ENCODE measurements at places on chromosomes 2 and 18.

GRCh38 chr2:211204456-211204855 is 648.1 kb downstream of the CPS1 start:
- H3K27me3 ChIP-seq, result no peaks in the 10 kb centered on the region
- H3K27ac ChIP-seq, result no peak overlapping the region
- H3K4me1 ChIP-seq, result no peaks in the 10 kb centered on the region
- H3K4me3 ChIP-seq, result no peak overlapping the region
- H3K36me3 ChIP-seq, result no peaks in the 10 kb centered on the region
- no peak for DNase-seq

- H3K4me1 ChIP-seq, result peaks cover 5% of the 10 kb centered on the region
- no peaks in the 10 kb centered on the region for H3K36me3 ChIP-seq
- H3K27me3 ChIP-seq, result peaks cover 62% of the 10 kb centered on the region
- H3K4me3 ChIP-seq, result no peak overlapping the region
These were observed 137.4 kb downstream of the INHBB start for GRCh38 chr2:120483355-120483754.

- H3K27me3 ChIP-seq, result no peaks in the 10 kb centered on the region
- H3K27ac ChIP-seq, result no peak overlapping the region
- no peaks in the 10 kb centered on the region for H3K36me3 ChIP-seq
- DNase-seq, result no peak
- peaks cover 17% of the 10 kb centered on the region for H3K4me1 ChIP-seq
- no peak overlapping the region for H3K4me3 ChIP-seq
These were observed 154.8 kb downstream of the COL6A3 start for GRCh38 chr2:237259201-237259600.

DNA sequence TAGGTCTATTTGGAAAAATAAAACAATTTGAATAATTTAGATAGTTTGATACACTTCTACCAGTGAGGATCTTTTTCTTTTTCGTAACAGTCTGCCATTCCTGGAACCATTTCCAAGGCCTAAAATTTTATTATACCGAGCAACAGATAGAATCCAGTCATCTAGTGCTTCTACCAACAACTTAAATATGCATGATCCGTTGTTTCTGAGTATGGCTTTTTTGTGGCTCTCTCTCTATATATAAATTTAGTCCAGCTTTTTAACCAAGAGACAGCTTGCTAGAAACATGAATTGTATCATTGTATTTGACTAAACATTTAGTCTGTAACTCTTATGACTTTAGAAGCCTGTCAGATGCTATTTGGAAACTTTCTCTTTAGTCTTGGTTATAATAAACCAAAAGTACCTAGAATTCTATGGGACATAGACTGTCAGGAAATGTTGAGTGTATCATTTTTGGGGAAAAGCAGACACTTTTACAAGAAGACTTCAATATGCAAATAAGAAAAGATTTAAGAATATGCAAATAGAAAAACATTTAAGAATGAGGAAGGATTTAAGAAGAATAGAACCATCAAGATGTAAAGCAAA is 161.4 kb downstream of the ZEB2 start:
- DNase-seq, result no peak
- H3K36me3 ChIP-seq, result no peaks in the 10 kb centered on the region
- H3K4me3 ChIP-seq, result no peak overlapping the region
- no peaks in the 10 kb centered on the region for H3K27me3 ChIP-seq

GRCh38 chr2:191746346-191747169 is 68.6 kb downstream of the NABP1 start:
- no peak for DNase-seq
- no peaks in the 10 kb centered on the region for H3K36me3 ChIP-seq
- H3K4me3 ChIP-seq, result no peak overlapping the region
- no peaks in the 10 kb centered on the region for H3K27me3 ChIP-seq

GRCh38 chr18:37533647-37534584 is 31.7 kb downstream of the CELF4 start:
- DNase-seq, result peak; percentile 1
- H3K27ac ChIP-seq, result no peak overlapping the region
- H3K4me1 ChIP-seq, result no peaks in the 10 kb centered on the region
- no peak overlapping the region for H3K4me3 ChIP-seq

DNA sequence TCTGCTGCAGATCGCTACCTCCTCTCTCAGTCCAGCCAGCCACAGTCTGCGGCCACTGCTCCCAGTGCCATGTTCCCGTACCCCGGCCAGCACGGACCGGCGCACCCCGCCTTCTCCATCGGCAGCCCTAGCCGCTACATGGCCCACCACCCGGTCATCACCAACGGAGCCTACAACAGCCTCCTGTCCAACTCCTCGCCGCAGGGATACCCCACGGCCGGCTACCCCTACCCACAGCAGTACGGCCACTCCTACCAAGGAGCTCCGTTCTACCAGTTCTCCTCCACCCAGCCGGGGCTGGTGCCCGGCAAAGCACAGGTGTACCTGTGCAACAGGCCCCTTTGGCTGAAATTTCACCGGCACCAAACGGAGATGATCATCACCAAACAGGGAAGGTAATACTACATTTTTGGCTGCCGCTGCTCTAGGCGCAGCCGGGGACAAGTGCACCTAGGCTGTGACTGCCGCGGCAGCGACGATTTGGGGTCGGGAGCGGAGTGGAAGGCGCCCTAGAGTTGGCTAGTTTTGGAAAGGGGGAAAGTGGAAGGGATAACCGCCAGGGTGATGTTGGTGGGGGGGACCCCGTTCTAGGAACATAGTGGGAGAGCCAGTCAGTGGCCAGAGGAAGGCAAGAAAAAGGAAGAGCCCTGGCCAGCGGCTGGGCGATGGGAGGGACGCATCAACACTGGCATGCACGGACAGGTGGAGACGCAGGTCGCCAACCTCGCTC is 776 bp downstream of the TBR1 start:
- H3K4me1 ChIP-seq, result peaks cover 25% of the 10 kb centered on the region
- H3K27ac ChIP-seq, result no peak overlapping the region
- no peaks in the 10 kb centered on the region for H3K36me3 ChIP-seq

DNA sequence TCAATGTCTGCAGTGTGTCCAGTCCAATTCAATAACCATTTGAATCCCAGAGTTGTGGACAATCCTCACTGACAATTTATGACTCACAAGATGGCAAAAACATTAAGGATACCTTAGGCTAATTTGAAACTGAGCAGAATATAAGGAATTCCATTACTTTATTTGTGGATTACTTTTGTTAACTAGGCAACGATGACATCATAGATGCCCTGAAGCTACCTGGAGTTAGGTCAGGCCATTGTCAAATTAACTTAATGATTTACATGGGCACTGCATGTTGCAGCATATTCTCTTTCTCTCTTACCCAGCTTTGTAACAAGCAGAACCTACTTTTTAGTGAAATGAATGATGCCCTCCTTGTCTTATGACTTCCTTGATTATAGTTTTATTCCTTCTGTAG is 100.0 kb upstream of the CDCA7 start:
- no peaks in the 10 kb centered on the region for H3K27me3 ChIP-seq
- no peak for DNase-seq
- H3K27ac ChIP-seq, result no peak overlapping the region

GRCh38 chr18:28725876-28726275 is 548.9 kb upstream of the CDH2 start:
- no peak overlapping the region for H3K4me3 ChIP-seq
- no peak overlapping the region for H3K27ac ChIP-seq
- no peaks in the 10 kb centered on the region for H3K4me1 ChIP-seq
- H3K27me3 ChIP-seq, result no peaks in the 10 kb centered on the region

GRCh38 chr2:82636402-82637020 is 1822.6 kb downstream of the SUCLG1 start:
- no peaks in the 10 kb centered on the region for H3K27me3 ChIP-seq
- H3K4me1 ChIP-seq, result no peaks in the 10 kb centered on the region
- DNase-seq, result peak; percentile 22

- no peaks in the 10 kb centered on the region for H3K36me3 ChIP-seq
- DNase-seq, result no peak
- no peak overlapping the region for H3K4me3 ChIP-seq
- H3K4me1 ChIP-seq, result peaks cover 30% of the 10 kb centered on the region
- H3K27ac ChIP-seq, result no peak overlapping the region
- no peaks in the 10 kb centered on the region for H3K27me3 ChIP-seq
These were observed 14.8 kb upstream of the ARHGEF4 start for GRCh38 chr2:130821867-130822266.

DNA sequence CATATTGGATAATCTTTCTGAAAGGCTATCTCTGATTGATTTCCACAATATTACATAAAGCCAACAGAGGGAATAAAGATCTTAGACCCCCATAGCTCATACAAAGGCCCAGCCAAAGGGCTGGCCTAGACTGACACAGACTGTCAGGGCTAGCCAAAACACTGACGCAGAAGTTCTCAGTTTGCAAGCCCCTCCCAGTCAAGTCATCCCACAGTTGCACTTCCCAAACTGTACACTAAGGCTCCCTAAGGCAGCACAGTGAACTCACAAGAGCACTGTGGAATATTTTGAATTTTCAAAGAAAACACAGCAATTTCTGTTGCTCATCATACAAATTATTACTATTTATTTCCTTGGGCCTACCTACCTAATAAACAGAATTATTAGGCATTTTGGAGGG is 244.9 kb downstream of the SP3 start:
- no peak for DNase-seq
- H3K36me3 ChIP-seq, result no peaks in the 10 kb centered on the region
- H3K27ac ChIP-seq, result no peak overlapping the region
- H3K4me3 ChIP-seq, result no peak overlapping the region
- H3K4me1 ChIP-seq, result no peaks in the 10 kb centered on the region
- H3K27me3 ChIP-seq, result peaks cover 7% of the 10 kb centered on the region

GRCh38 chr18:13627639-13628038 is 98.7 kb downstream of the FAM210A start:
- no peaks in the 10 kb centered on the region for H3K36me3 ChIP-seq
- H3K4me3 ChIP-seq, result no peak overlapping the region
- no peak for DNase-seq
- no peaks in the 10 kb centered on the region for H3K4me1 ChIP-seq
- peaks cover 33% of the 10 kb centered on the region for H3K27me3 ChIP-seq
- no peak overlapping the region for H3K27ac ChIP-seq

- H3K36me3 ChIP-seq, result peaks cover 64% of the 10 kb centered on the region
- H3K4me3 ChIP-seq, result peak overlapping the region; percentile 98
- no peak for DNase-seq
- H3K27ac ChIP-seq, result no peak overlapping the region
These were observed 900 bp downstream of the C18orf32 start for GRCh38 chr18:49486134-49486533.

All from mesenchymal stem cell (in vitro differentiated cells and primary cell).